ENCODE measurements at places on chromosomes 5 and 9.

GRCh38 chr9:87425202-87425601, 72.5 kb upstream of the DAPK1 start:
- no peak for DNase-seq

- no peak for DNase-seq
Observed at GRCh38 chr9:37936376-37936775, 32.4 kb upstream of the SLC25A51 start.

DNA sequence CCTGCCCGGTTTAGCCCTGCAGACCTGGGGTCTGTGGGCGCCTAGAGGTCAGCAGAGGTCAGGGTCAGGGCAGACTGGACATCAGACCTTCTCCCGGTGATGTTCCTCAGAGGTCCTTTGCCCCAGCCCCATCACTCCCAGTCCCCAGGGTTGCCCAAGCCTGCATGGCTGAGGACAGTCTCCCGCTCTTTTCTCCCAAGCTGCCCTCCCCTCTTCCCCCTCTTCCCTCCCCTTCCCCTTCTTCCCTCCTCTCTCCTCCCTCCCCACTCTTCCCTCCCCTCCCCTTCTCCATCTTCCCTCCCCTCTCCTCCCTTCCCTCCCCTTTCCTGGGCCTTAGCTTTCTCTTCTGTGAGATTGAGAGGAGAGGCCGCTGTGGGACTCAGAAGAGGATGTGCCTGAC, 10.4 kb downstream of the LHX3 start:
- no peak for DNase-seq

DNA sequence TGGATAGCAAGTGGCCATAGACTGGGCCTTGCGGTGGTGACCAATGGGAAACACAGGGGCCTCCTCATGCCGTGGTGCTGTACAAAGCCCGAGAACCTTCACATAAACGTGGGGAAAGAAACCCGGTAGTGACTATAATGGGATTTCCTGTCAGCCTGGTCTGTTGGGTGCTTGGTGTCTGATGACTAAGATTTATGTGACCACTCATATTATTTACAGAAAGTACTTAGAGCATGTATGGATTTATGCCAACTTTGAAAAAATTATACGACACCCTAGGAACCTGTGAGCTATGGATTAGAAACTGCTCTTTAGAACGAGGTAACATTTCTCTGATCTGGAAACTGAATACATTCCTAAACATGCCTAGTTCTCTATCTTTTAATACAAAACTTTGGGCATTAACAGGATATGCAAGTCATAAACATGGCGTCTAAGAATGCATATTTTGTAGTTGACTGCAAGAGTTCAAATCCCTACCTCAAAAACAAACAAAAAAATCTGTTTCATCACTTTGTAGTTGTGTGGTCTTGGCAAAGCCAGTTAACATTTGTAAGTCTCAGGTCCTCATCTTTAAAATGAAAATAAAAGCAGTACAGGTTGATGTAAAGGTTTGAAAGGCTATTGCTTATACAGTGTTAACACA, 85.4 kb downstream of the TMEM167A start:
- no peak for DNase-seq

- DNase-seq, result no peak
Observed at GRCh38 chr5:128681764-128682592, 143.9 kb upstream of the FBN2 start.

DNA sequence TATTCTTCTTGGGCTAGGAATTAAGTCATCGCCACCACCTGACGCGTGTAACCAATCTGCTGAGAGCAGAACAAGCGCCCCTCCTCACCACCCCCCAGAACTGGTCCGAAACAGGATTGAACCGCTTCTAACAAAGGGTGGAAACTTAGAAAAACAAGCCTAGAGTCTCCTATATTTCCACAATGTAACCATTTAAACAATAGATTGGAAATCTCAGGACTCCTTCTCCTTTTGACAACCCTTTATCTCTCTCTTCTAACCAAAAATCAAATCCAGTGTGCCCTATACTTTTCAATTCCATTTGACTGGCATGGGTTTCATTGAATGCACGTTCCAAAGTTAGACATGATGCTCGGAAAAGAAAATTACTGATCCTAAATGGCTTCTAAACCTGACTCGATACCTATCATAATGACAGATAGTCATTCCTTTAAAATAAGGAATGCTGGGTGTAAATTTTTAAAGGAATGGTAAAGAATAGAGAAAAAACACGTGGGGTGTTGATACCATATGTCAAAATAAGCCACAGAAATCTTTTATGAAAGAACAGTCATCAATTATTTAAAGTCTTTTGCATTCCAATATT, 1.2 kb downstream of the ARRDC3 start:
- peak; percentile 53 for DNase-seq

DNA sequence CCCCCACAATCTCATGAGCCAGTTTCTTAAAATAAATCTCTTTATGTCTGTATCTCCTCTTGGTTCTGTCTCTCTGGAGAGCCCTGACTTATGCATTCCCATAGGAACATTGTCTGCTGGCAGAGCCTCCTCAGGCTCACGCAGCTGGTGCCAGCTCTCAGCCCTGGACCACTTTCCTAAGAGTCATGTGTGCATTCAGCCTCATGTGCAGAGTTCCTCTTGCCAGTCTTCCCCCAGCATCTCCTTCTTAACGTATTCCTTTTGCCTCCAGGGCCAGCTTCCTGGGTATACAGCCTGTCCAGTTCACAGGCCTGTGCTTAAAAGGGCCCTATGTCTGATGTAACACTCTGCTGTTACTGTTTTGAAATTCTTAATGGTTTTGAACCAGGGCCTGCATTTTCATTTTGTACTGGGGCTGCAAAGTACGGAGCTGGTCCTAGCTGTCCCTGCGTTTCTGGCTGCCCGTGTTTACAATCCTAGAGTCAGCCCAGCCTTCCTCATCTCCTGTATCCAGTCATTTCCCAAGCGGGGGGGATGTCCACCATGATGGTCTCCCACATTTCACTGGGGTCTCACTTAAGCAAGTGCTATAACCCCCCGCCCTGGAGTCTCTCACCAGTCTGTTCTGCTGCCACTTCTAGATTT, 18.1 kb downstream of the ANKRD33B start:
- no peak for DNase-seq

GRCh38 chr5:51618234-51618633, 235.0 kb downstream of the ISL1 start:
- DNase-seq, result no peak

DNA sequence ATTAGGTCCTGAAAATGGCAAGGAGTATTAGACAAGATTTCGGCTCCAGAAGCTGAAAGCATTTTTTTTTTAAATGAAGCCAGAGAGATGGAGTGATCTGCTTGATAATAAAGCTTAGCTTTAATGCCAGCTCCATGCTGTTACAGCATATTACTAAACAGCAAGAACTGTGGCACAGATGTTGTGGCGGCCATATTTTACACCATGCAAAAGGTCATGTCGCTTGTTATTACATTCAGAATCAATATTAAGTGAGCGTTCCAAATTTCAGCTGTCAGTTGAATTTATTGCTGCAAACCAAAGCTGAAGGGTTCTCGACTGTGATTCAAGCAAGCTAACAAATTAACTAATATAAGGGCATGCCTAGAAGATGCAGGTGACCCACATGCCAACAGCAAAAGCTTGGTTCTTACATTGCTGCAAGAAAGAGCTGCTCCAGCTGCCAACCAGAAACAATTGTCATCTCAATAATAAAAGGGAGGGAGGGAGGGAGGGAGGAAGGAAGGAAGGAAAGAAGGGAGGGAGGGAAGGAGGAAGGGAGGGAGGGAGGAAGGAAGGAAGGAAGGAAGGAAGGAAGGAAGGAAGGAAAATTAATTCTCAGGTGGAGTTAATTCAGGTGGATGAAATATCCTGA, 517.7 kb upstream of the WWC1 start:
- DNase-seq, result no peak

DNA sequence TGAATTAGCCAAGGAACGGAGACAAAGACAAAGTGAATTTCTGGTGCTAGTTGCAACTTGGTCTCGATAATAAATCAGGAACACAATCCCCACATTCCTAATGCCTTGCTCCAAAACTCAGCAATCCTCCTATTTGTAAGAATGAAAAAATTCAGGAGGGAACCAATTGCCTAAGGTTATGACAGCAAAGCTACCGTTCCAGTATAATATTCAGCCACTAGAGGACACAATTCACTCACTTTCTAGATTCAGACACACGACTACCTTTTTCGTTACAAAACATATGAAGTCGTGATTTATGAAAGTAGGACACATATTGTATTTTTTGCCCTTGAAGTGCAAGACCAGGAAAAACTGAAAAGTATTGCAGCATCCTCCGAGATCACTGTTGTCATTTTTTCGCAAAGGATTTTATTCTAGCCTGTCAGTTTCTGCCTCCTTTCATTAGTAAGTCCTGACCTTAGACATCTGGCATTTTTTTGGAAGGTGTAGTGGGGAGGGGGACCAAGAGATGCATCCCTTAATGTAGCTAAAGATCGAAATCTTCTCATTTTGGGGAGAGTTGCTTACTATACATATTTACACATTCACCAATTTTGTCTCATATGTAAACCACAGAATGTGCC, 133.1 kb downstream of the DOCK8 start:
- DNase-seq, result no peak

- no peak for DNase-seq
Observed at GRCh38 chr5:14147210-14147609, 4.1 kb downstream of the TRIO start.

DNA sequence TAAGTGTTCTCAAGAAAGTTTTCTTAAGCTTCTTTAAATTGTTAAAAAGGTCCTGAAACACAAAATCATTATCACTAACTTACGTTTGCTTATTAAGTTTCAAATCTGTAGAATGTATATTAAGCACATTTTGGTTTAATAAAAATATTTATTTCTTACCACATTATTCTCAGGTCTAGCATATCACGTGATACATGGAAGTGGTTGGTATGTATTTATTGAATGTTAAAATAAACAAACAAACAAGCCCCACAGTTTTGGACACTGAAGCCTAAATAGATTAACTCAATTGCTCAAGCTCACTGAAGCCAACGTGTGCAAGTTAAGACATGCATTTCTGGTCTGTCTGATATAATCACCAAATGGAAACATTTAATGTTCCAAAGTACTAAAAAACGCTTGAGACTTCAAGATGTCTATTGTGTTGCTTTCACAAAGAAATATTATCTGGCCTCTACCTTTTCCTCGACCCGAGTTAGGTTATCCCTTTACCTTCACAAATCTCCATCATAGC, 1136.9 kb downstream of the TAF11L14 start:
- DNase-seq, result no peak

GRCh38 chr5:172730981-172731679, 39.9 kb downstream of the DUSP1 start:
- DNase-seq, result no peak

DNA sequence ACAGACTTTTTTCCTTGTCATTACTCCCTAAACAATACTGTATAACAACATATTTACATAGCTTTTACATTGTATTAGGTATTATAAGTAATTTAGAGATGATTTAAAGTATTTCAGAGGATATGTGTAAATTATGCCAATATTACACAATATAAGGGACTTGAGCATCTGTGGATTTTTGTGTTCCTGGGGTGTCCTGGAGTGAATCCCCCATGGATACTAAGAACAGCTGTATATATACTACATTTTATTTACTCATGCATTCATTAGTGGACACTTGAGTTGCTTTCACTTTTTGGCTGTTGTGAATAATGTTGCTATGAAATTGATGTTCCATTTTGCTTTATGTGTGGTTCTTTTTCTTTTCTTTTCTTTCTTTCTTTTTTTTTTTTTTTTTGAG, 348.8 kb downstream of the SH3GL2 start:
- DNase-seq, result no peak

All from activated CD4-positive, alpha-beta T cell treated with anti-CD3 and anti-CD28 coated beads for 24 hours (primary cell).